Activated T-cell treated with anti-CD3 and anti-CD28 coated beads, Interleukin-2, amount 50 U/mL, for 72 hours (primary cell): ENCODE measurements at places on chromosomes 6 and 20.
A peak's percentile ranks its signal among the peaks of the same experiment; 100 is the strongest.

DNA sequence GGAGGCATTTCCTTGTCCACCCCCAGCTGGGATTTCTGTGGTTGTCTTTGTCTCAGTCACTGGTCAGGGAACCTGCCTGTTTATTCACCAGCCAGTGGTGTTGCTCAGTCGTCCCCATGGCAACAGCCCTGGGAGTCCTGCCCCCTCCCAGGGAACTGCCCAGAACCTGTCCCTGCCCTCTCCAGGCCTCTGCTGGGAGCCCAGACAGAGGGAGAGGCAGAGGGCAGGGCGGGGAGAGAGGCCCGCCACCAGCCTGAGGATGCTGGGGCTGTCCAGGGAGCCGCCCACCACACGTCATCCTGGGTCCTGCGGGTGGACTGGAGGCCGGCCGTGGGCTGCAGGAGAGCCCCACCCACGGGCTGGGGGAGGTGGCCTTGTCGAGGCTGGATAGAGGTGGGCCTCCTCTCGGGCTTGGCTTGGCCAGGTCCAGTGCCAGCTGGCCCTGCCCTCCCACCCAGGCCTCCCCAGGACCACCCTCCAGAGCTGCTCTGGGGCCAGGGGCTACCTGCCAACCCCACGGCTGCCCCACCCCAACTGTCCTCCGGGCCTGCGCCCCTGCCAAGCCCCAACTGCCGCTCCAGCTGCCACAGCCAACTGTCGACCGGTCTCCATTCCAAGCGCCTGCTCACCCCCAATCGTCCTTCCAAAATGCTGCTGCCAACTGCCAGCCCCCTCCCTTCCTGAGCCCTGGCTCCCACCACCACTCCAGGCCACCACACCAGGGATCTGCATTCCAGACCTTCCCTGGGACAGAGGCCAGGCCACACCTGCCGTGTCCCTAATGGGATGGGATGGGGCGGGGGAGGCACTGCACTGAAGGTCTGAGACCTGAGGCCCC, 4.2 kb upstream of the ZBTB46 start:
- DNase-seq = no peak

DNA sequence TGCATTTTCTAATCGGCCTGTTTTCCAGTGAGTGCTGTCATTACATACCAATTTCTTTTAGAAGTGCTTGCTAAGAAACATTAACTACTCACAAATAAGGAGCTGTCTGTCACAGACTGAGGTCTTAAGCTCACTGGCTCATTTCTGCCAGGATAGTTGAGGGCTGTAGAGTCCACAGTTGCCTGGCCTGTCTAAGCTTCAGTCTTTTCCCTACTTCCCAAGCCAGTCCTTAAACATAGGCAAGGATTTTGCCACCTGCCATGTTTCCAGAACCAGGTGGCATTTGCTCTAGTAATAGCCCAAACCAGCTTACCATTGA, 84.7 kb downstream of the LINC00237 start:
- DNase-seq = no peak

GRCh38 chr6:33621711-33622388, 728 bp downstream of the ITPR3 start:
- DNase-seq = peak; percentile 48

DNA sequence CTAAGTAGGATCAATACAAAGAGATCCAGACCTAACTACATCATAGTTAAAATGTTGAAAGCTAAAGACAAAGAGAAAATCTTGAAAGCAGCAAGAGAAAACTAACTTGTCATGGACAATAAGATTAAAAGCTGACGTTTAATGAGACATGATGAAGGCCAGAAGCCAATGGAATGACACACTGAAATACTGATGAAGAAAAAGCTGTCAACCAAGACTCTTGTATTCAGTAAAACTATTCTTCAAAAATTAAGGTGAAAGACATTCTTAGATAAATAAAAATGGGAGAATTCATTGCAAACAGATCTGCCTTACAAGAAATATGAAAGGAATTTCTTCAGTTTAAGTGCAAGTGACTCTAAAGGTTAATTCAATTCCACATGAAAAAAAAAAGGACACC, 145.9 kb upstream of the KCNK16 start:
- DNase-seq = no peak

- peak; percentile 73 for DNase-seq
Observed at GRCh38 chr20:41135187-41135887, 2.0 kb upstream of the PLCG1 start.

- DNase-seq = no peak
Observed at GRCh38 chr6:151998784-151999183, 191.3 kb downstream of the ESR1 start.

GRCh38 chr6:404685-405423, 13.3 kb downstream of the IRF4 start:
- no peak for DNase-seq

DNA sequence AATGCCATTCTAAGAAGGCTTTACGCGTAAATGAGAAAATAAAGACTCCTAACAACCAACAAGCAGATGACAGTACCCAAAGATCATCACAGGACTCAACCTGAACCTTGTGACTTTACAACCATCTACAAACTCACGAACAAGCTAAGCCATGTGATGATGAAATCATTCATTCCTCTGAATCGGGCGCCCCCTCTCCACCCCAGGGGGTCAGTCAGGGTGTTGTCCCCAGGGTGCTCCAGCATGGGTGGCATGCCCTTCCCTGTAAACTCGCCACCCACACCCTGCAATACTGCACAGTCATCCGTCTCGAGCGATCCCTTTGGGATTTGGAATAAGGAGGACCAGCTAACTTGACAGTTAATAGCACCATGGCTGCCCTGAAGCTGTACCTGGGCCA, 12.6 kb downstream of the SERPINB6 start:
- DNase-seq = no peak

DNA sequence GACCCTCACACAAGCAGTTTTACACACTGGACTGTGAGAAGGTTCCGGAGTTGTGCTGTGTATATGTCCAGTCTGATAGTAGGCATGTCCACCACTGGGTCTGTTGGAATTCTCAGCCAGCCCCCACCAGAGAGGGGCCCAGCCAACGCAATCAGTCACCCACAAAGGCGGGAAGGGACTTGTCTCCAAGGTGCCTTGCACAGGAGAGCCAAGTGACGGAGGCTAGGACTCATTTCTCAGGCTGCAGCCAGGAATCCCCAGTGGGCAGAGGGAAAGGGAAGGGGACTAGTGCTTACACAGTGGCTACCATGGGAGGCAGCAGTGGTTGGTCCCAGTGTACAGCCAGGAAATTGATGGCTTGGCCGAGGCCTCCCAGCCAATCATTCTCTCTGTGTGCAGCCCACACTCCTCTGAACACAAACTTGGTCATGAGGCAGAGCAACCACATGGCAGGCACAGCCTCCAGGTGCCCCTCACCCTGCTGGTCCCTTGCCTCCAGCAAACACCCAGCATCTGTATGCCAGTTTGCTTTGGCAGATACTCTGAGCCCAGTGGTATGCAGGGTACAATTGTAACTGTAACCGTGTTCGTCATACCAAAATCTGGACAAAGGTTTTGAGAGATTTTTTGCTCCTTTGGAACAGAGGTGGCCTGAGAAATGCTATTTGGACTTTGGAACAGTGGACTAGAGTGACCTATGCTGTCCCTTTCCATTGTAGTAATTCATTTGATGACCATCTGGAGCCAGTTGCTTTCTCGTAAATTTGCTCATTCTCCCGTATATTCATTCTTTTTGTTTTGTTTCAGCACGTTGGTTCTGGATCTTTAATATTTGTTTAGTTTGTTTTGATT, 72.9 kb upstream of the MYL9 start:
- no peak for DNase-seq

DNA sequence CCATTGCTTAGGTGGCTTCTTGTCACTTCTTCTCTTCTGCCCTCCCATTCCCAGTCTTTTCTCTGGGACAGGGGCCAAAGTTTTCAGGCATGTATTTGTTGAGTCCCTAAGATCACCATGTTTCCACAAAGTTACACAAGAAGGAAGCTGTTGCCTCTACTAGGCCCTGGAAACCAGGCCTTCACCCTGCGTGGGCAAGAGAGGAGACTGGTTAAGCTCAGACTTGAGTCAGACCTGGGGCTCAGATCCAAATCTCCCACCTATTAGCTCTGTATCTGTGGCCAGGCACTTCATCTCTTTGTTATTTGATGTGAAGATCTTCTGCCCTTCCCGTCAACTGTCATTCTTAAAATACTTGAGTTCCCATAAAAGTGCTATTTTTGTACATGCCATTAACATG, 154.6 kb downstream of the SASH1 start:
- no peak for DNase-seq

DNA sequence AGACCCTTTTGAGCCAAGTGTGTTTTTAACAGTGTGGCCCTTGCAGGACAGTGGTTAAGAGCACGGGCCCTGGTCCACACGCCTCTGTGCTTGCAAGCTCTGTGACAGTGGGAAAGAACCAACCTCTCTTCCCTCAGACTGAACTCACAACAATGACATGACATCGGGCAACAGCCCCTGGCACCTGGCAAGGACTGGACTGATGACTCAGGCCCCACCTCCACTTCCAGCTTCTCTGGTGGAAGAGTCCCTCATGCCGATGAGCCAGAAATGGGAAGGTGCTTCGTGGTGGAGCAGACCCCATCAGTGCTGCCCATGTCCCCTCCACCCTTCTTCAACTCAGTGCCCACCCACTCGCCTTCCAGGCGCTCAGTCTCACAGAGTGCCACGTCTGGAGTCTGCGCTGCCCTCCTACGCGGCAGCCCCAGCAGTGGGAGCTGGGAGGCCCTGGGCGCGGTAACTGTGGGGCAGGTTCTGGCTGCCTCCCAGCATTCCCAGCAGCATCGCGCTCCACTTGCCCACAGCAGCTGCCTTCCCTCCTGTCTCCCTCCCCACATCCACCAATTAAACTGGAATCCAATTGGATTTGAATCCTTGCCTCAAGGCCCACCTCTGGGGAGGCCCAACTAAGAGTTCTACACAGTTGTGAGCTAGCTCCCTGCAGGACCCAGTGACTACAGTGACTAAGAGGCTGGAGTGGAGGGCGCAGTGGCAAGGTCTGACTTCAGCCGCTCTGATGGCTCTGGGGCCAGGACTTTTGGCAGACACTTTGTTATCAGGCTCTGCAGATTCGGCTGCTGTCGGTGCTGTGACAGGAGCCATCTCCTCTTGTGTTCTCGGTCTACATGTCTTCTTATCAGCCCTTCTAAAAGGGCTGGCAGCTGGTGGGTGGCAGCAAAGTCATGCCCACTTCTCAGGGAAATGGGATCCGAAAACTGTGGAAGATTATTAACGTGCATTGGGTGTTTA, 156.8 kb upstream of the MLN start:
- no peak for DNase-seq

DNA sequence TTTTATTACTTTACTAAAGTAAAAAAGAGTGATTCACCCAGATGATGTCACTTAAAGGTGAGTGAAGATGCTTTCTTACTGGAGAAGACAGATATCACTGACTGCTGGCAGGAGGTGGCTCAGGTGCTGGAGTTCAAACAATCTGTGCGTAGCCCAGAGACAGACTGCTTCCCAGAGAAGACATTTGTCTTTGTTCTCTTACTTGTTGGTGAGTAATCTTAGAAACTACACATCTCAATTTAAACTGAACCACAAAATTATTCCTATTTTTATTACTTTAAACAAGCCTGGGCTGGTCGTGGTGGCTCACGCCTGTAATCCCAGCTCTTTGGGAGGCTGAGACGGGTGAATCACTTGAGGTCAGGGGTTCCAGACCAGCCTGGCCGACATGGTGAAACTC, 92.2 kb downstream of the CEP162 start:
- DNase-seq = no peak

DNA sequence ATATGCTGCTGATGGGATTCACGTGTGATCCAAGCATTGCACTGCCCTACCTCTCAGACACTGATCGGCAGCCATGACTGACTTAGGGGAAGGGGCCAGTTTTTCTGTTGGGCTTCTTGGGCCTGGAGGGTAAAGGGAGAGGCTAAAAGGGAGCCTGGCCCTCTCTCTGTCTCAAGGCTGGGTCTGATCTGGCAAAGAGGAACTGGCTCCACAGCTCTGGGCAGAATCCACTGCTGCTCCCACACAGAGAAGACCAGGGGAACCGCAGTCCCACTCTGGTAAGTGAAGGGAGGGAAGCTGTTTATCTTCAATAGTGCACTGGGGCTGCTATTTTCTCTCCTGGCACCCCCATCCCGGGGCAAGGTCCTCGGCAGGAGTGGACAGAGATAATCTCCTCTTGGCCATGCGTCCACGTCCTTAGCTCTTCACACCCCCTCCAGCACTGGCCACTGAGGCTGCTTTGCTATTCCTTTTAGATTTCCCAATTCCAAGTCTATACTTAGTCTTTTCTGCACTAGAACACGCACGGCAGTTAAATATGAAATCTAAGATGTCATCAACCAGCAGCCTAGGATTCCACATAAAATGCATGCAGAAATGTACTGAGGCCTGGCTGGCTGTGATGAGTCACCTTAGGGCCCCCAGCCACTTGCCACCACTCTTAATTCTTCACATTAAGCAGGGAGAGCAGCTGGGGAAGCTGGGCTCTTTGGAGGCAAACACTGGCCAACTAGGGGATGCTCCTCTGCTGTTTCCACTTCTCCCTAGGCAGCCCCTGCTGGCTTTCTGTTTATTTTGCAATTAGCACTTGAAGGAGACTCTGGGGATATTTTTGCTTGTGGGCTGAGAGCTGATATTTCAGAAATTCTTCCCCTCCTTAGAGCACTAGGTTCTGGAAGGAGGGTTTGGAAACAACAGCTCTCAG, 87.8 kb upstream of the ARMC2 start:
- DNase-seq = no peak

DNA sequence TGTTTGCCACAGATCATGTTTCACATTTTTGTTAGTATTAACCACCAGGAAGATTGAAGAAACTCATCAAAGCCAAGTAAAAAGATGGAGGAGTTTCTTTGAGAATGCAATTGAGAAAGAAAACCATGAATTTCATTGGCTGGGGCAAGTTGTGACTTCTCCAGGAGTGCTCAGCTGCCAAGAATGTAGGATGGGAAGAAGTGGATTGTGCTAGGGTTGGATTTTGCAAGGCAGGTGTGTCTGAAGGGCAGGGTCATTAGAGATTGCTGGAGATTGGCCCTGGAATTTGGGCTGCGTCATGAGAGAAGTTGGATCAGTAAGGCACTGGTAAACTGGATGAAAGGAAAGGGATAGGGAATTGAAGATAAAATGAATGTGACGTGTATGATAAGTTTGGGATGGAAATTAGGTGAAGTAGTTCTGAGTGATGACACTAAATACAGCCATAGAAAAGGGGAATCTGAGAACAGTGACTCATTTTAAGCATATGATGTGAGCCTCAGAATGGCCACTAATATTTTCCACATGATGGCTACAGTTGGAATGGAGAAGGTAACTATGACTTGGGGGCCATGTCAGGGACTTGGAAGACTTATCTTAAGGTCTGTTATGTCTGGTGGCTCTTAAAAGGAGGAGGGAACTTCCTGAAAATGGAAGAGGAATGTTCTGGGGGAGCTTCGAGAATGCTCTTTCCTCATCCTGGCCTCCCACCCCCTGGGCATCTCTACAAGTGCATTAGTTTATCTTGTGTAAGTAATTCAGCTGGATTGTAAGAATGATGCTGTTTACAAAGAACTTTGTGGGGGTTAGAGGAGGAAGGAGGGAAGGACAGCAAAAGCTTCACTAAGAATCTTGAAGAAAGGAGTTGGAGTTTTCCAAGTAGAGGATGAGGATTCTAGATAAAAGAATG, 27.8 kb upstream of the ERVFRD-1 start:
- no peak for DNase-seq

GRCh38 chr6:90048206-90048967, 154.1 kb downstream of the GJA10 start:
- peak; percentile 22 for DNase-seq
